RWPE2 (cell line): ENCODE measurements at places on chromosomes 1 and 21.

DNA sequence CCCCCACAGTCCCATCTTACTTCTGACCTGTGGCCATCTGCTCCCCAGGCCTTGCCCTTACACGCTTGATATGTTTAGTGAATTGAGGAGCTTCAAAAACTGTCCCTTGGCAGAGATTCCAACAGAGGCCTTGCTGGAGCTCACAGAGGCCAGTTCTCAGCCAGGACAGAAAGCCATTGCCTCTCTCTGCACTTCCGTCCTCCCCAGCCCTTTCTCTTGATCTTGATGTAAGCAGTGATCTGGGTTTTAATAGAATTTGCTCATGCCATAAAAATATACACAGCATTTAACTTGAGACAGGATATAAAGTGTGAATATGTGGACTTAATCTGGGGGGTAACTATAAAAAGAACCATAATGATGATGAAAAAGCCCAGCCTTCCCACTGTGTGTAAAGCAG lies 453.5 kb downstream of the KIF26B start:
- no peak for DNase-seq

- no peak for DNase-seq
These were observed 783.2 kb upstream of the NEGR1 start for GRCh38 chr1:73065339-73066041.

DNA sequence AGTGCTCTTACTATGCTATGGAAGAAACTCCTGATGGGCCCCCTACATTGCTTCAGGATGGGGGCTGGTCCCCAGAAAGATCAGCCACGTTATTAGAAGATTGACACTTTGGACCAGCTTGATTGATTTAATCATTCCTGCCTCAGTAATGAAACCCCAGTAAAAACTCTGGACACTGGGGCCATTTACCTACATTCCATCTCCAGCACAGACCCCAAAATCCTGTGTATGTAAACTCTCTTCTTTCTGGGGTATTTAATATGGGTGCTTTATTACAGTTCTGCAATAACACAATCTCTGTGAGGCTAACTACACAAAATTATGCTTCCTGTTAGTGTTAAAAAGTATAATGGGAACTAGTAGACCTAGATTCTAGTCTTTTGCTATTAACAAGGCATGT lies 96.6 kb downstream of the KCNK1 start:
- DNase-seq = no peak

- no peak for DNase-seq
These were observed 1.8 kb downstream of the AURKAIP1 start for GRCh38 chr1:1373051-1373814.

- no peak for DNase-seq
These were observed 30.2 kb upstream of the CA6 start for GRCh38 chr1:8915446-8915845.

GRCh38 chr1:11617314-11617713 lies 36.9 kb downstream of the FBXO2 start:
- DNase-seq = no peak

- DNase-seq = peak; percentile 58
These were observed 791 bp downstream of the USP24 start for GRCh38 chr1:55214212-55214933.

- DNase-seq = no peak
These were observed 688.6 kb upstream of the ADGRL4 start for GRCh38 chr1:79695138-79695537.

DNA sequence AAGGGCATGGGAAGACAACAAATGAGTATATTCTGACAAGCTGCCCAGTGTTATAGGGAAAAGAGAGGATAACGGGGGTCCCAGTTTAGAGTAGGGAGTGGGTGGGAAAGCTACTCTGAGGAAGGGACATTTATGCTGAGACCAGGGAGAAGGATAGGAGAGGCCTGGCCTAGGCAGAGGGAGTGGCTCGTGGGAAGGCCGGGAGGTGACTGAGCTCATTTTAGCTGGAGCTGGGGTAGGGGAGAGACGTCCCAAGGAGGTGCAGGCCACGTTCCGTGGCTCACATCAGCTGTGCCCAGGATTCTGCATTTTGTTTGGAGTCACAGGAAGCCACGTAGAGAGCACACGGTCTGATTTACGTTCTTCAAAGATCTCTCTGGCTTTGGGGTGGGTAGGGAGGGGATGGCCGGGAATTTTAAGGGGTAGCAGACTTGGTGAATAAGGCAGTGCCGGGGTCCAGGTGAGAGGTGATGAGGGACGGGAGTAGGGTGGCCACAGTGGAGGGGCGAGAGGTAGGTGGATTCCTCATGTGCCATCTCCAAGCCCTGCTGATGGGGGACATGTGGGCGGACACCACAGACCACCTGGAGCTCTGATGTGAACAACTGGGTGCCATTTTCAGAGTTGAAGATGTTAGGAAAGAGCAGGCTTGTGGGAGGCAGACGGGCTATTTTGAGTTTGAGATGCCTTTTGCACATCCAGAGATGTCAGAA lies 4.7 kb downstream of the TINAGL1 start:
- DNase-seq = no peak

GRCh38 chr1:169782596-169782995 lies 12.1 kb downstream of the METTL18 start:
- no peak for DNase-seq

GRCh38 chr1:110255392-110255787 lies 45.3 kb downstream of the KCNC4 start:
- no peak for DNase-seq

GRCh38 chr21:20822666-20823065 lies 175.5 kb upstream of the NCAM2 start:
- DNase-seq = no peak

- no peak for DNase-seq
These were observed 22.7 kb upstream of the ZNF436 start for GRCh38 chr1:23392125-23392855.

GRCh38 chr21:42414928-42415769 lies 11.4 kb downstream of the UBASH3A start:
- DNase-seq = peak; percentile 89

DNA sequence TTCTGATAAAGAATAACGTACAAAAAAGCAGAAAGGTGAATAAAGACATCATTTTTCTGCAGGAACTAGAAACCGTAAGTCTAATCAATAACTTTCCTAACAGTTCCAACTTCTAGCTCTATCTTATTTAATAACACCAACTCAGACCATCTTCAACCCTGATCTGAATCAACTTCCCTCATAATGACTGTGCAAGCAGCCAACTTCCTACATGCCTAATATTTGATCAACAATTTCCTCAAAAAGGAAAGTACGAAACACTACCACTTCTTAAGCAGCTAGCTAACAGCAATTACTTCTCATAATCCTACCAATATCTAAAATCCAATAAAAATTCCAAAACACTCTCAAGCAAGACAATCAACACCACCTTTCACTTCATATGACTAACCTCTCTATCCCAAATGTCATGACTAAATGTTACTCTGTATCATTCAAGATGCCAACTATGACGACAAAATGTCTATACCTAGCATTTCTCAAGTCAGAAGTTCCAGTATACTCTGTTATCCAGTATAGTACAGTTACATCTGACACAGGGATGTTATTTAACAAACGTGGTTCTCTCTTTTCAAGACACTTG lies 1.7 kb downstream of the COP1 start:
- no peak for DNase-seq

DNA sequence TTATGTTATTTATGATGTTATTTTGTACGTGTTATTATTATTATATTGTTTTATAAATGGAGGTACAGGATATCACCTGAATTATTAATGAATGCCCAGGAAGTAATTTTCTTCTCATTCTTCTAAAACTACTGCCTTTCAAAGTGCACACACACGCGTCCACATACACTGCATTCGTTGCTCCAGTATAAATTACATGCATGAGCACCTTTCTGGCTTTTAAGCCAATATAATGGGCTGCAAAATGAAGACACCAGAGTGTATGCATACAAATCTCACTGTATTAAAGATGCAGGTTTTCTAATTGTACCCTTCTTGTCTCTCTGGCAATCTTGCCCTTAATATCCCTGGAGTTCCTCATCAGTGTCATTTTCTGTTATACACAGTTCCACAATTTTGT lies 6.9 kb downstream of the RGS4 start:
- no peak for DNase-seq

DNA sequence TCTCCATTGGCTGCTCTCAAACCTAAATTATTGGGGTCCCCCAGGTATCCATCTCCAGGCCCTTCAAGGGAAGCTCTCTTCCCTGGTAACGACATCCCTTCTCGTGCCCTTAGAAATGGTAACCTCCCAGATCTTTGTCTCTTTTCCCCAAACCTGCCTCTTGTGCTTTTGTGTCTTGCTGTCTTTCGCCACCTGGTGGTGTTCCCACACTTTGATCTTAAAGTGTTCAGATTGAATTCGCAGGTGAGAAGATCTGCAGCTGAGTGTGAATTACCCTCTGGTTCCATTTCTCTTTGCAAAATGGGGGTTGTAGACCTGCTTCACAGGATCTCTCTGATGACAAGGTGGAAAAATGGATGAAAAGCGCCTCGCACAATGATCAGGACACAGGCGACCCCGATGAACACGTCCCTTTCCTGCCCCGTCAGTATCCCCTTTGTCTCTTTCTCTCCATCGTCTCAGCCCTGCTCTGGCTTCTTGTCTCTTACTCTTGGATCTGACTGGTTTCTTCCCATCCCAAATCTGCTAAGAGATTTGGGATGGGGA lies 53.1 kb downstream of the DOP1B start:
- no peak for DNase-seq

- no peak for DNase-seq
These were observed 40.0 kb upstream of the DSCAM start for GRCh38 chr21:40886931-40887330.

- peak; percentile 74 for DNase-seq
These were observed 104.4 kb downstream of the PTPN14 start for GRCh38 chr1:214446772-214447556.

- DNase-seq = no peak
These were observed 110.4 kb downstream of the PDE9A start for GRCh38 chr21:42763581-42764442.

DNA sequence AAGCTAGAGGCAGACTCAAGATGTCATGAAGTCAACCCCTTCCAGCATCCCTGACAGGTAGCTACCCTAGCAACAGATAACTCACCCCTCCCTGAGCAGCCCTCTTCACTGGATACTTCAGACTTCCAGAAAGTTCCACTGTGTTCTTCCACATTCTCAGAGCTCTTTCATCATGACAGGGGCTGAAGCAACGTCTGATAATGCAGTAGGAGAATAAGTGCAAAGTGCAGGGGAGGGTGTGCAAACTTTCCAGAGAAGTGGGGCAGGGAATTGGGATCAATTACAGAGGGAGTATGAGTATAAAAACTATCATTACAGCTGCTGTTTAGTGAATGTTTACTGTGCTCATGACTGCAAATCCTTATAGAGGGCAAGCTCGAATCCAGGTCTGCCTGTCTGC lies 26.4 kb upstream of the FOXE3 start:
- no peak for DNase-seq

- no peak for DNase-seq
These were observed 38.3 kb downstream of the SKI start for GRCh38 chr1:2266301-2266975.

DNA sequence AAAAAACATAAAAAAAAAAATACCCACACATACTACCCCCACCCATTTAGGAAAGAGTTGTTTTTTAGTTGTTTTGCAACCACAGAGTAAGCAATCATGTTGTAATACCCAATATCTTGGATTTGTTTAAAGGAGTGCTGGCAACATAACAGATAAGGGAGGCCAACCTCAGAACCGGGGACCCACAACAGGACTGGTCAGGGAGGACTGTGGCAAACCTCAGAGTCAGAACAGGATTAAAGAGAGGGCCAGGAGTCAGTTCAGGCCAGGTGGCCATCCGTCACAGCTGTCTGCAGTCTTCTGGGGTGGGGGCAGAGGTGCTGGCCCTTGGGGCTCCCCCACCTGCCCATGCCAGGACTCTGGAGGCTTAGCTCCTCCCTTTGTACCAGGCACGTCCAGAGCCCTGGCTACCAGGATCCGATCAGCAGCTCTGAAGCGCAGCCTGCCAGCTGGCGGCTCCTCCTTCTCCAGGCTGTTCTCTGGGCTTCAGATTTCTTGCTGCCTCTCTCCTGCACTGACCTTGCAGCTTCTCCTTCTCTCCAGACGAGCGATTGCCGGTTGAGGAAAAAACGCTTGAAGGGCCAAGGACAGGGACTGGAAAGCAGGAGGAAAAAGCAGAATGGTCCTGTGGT lies 7.9 kb downstream of the H6PD start:
- DNase-seq = no peak

GRCh38 chr21:25171438-25171837 lies 435.8 kb downstream of the MRPL39 start:
- DNase-seq = no peak

- DNase-seq = no peak
These were observed 6.2 kb downstream of the DAP3 start for GRCh38 chr1:155695072-155695471.

DNA sequence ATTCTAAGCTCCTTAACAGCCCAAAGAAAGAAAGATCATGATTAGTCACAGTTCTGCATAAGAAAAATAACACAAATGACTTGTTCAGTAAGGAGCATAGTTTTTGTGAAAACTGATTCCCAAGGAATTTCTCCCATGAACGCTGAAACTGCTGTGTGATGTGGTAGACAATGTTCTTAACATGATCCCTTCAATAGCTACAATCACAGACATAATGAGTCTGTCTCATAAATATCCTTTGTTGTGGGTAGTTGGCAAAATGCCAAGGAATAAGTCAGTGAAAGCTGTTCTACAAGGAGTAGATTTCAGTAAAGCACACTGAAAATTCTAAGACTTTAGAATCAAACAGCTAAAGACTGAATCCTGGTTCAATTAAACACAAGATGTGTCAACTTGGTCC lies 404.8 kb downstream of the HLX start:
- no peak for DNase-seq

GRCh38 chr1:213669964-213670691 lies 317.6 kb upstream of the PROX1 start:
- DNase-seq = no peak

- no peak for DNase-seq
These were observed 449.0 kb upstream of the RGS18 start for GRCh38 chr1:191709215-191709614.

DNA sequence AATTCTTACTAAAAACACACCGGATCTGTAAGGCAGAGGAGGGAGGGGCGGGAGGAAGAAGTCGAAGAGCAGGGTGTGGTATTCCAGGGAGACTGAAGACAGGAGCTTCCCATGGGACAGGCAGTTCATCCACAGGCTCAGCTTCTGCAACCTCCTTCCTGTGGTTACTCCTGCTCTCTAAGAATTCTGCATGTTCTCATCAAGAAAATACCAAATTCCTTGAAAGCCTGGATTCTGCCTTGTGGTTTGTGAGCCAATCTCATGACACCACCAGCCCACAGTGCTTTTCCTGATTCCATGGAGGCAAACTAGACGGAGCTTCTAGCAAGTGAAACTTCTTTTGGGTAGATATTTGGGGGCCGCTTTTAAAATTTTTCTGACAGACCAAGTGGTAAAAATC lies 1.1 kb upstream of the ST6GALNAC3 start:
- no peak for DNase-seq

GRCh38 chr21:44390886-44391285 lies 37.5 kb downstream of the TRPM2 start:
- no peak for DNase-seq

DNA sequence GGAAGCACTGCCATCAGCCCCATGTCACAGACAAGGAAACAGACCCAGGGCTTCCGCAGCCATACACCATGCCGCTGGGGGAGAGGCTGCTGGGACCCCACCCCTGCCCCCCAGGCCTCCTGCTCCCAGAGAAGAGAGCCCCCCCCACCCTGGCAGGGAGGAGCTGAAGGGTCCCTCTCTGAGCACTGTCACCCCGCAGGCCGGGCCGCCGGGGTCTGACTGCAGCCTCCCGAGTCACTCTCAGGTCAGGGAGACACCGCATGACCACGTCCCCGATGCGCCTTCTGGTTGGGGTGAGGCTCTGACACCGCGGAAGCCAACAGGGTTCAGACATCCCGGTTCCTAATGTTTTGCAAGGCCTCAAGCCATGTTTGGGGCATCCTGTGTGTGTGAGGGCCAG lies 102.3 kb downstream of the SIK1 start:
- DNase-seq = no peak

GRCh38 chr1:41377397-41377796 lies 16.2 kb downstream of the FOXO6 start:
- no peak for DNase-seq
